ENCODE measurements at places on chromosomes 5 and 9. TPM values are rescaled to one million over a fixed set of nuclear protein-coding genes. Genes with fewer than 3 reads are reported as not detected.

The SLC45A2 gene
- total RNA-seq: not detected

- H3K4me1 ChIP-seq: no peaks in the 10 kb centered on the region
- H3K27ac ChIP-seq: no peak overlapping the region
- no peaks in the 10 kb centered on the region for H3K36me3 ChIP-seq
- H3K27me3 ChIP-seq: no peaks in the 10 kb centered on the region
Measured at GRCh38 chr5:146851133-146851532, 27.4 kb downstream of the PPP2R2B start.

DNA sequence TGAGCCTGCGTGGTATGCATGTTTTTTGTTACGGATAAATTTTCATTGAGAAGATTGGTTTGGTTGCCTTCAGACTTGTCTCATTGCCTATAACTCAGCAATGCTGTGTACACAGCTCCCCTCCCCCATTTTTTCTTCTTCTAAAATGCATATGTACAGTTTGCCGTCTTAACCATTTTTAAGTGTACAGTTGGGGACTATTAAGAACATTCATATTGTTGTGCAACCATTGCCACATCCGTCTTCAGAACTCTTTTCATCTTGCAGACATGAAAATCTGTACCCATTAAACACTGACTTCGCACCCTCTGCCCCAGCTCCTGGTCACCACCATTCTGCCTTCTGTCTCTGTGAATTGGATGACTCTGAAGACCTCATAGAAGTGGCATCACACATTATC, 6.2 kb downstream of the EXOC3 start:
- H3K4me3 ChIP-seq: no peak overlapping the region
- DNase-seq: no peak
- H3K27me3 ChIP-seq: no peaks in the 10 kb centered on the region
- no peak overlapping the region for H3K27ac ChIP-seq

DNA sequence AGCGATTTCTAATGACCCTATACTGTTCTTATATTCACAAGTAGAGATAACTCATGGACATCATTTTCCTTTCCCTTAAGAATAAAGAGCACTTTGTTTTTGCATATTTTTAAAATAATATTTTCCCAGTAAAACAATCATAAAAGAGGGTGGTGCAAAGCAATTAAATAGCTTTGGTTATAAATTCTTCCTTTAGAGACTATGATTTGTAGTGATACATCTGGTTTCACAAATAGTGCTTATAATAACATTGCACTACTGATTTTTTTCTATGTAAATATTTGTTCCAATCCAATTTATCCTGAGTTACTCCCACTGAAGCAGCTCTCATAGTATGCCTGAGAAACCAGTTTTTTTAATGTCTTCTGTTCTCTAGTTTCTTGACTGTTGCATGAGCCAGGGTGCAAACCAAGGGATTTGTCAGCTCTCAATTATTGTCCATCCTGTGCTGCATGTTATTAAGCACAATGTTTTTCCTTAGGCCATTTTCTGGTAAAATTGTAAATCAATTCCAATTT, 74.7 kb downstream of the LURAP1L start:
- H3K27me3 ChIP-seq: no peaks in the 10 kb centered on the region
- no peak overlapping the region for H3K4me3 ChIP-seq
- no peak for DNase-seq

- no peaks in the 10 kb centered on the region for H3K27me3 ChIP-seq
- H3K4me1 ChIP-seq: no peaks in the 10 kb centered on the region
- no peak for DNase-seq
- H3K4me3 ChIP-seq: no peak overlapping the region
- no peak overlapping the region for H3K27ac ChIP-seq
Measured at GRCh38 chr5:126265917-126266316, 157.3 kb upstream of the GRAMD2B start.

- H3K4me1 ChIP-seq: no peaks in the 10 kb centered on the region
- H3K4me3 ChIP-seq: no peak overlapping the region
- no peak for DNase-seq
- H3K36me3 ChIP-seq: no peaks in the 10 kb centered on the region
- H3K27ac ChIP-seq: no peak overlapping the region
- no peaks in the 10 kb centered on the region for H3K27me3 ChIP-seq
Measured at GRCh38 chr9:95229230-95229915, 88.1 kb downstream of the FANCC start.

DNA sequence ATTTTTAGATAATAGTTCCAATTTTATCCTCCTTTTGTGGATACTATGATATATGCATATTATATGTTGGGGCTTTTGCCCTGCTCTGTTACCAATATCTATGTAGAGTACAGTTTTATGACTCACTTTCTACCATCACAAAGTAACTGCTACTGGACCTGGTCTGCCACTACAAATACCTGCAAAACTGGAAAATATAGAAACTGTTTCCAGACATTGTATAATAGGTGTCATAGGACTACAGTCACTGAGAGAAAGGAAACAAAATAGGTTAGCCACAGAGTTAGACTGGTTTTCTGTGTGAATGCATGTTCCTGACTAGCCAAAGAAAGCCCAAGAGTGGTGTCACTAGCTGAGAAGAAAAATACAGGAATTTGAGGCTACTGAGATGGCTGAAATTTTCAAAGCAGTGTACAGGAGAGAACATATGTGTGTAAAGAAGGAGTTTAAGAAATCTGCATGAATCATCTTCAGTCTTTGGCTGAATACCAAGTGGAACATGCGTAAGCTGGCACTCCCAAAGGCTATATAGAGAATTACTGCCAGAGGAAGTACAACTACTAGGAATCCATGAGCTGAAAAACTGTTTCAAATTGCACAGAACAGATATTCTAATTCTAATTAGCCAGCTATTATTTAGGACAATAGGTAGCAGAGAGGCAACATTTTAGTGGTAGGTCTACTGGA, 29.0 kb upstream of the FAM174A start:
- no peak for DNase-seq
- no peaks in the 10 kb centered on the region for H3K4me1 ChIP-seq
- H3K27me3 ChIP-seq: no peaks in the 10 kb centered on the region
- no peak overlapping the region for H3K27ac ChIP-seq
- H3K36me3 ChIP-seq: no peaks in the 10 kb centered on the region
- no peak overlapping the region for H3K4me3 ChIP-seq

The PCDHA2 gene
- total RNA-seq: 0.57 TPM

The PDE6A gene
- total RNA-seq: 0.12 TPM

The FOXD4L5 gene
- total RNA-seq: not detected

- H3K27me3 ChIP-seq: no peaks in the 10 kb centered on the region
- no peak overlapping the region for H3K27ac ChIP-seq
Measured at GRCh38 chr5:19322716-19323485, 665.1 kb downstream of the CDH18 start.

The PHF24 gene
- total RNA-seq: 0.60 TPM

The ECSCR gene
- total RNA-seq: 6.6 TPM

- DNase-seq: no peak
- peaks cover 2% of the 10 kb centered on the region for H3K4me1 ChIP-seq
- no peaks in the 10 kb centered on the region for H3K27me3 ChIP-seq
- no peak overlapping the region for H3K4me3 ChIP-seq
- no peak overlapping the region for H3K27ac ChIP-seq
- H3K36me3 ChIP-seq: no peaks in the 10 kb centered on the region
Measured at GRCh38 chr5:81252904-81253303, 19.8 kb downstream of the CKMT2 start.

The HTR1A gene
- 2.7 TPM for total RNA-seq

The SPEF2 gene
- total RNA-seq: 9.0 TPM

The ISL1 gene
- not detected for total RNA-seq

- no peaks in the 10 kb centered on the region for H3K27me3 ChIP-seq
- no peak overlapping the region for H3K27ac ChIP-seq
- peak overlapping the region; percentile 65 for H3K4me3 ChIP-seq
- DNase-seq: peak; percentile 66
- no peaks in the 10 kb centered on the region for H3K36me3 ChIP-seq
Measured at GRCh38 chr9:137604345-137605086, 970 bp upstream of the ARRDC1 start.

GRCh38 chr9:128056086-128056485, 11.0 kb downstream of the NAIF1 start:
- H3K4me3 ChIP-seq: no peak overlapping the region
- no peaks in the 10 kb centered on the region for H3K27me3 ChIP-seq
- DNase-seq: peak; percentile 50
- peaks cover 21% of the 10 kb centered on the region for H3K4me1 ChIP-seq
- no peaks in the 10 kb centered on the region for H3K36me3 ChIP-seq

DNA sequence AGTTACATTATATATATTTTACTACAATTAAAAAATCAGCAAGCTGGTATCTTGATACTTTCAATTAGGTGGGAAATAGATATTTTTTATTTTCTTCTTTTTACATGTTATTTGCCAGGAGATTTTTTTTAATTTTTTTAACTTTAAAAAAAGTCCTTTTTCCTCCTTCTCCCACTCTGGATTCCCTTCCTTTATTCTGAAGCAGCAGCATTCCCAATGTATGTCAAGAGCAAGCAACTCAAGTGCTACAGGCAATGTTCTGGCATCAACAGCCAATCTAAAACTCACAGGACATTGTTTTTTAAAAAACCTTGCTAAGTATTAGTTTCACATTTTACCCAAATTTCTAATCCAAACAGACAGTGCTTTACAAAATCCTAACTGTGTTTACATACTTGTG, 41.4 kb downstream of the GOLPH3 start:
- DNase-seq: no peak
- H3K4me3 ChIP-seq: no peak overlapping the region
- no peaks in the 10 kb centered on the region for H3K36me3 ChIP-seq
- no peak overlapping the region for H3K27ac ChIP-seq

The CHMP5 gene
- 52.9 TPM for total RNA-seq

The BTNL9 gene
- 12.8 TPM for total RNA-seq

The DNM1 gene
- 4.6 TPM for total RNA-seq

The PCDHGA9 gene
- total RNA-seq: 8.2 TPM

- H3K4me3 ChIP-seq: no peak overlapping the region
- no peak for DNase-seq
- no peaks in the 10 kb centered on the region for H3K4me1 ChIP-seq
Measured at GRCh38 chr9:124747065-124747464, 24.0 kb downstream of the NR6A1 start.

The SPATA31E1 gene
- not detected for total RNA-seq

DNA sequence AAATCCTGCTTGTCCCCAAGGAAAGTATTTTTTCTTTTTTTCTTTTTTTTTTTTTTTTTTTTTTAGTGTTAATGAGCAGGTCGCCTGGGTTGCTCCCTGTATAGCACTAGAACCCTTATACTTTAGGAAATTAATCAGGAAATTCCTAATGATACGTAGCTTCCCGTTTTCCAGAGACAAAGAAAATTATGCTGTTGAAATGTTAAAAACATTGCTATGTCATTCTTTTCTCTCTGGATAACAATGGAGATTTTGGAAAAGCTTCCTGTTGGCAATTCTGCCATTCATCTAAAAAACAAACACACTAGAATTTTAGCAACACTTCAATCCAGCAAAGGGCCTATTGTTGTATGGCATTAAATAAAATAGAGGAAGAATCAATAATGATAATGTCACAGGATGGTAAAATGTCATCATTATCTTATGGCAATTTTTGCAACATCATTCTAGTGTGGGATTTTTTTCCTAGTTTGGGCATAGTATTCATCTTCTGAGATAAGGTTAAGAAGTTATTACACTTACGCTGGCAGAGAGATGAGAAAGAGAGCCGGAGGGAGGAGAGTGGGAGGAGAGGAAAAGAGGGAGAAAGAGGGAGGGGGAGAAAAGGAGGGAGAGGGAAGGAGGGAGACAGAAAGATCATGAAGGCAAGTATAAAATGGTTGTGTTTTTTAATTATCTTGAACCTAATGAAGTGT, 315.8 kb upstream of the PDE4D start:
- H3K36me3 ChIP-seq: no peaks in the 10 kb centered on the region
- no peak overlapping the region for H3K4me3 ChIP-seq
- H3K4me1 ChIP-seq: no peaks in the 10 kb centered on the region
- no peaks in the 10 kb centered on the region for H3K27me3 ChIP-seq
- H3K27ac ChIP-seq: no peak overlapping the region

The CD72 gene
- total RNA-seq: 1.1 TPM

DNA sequence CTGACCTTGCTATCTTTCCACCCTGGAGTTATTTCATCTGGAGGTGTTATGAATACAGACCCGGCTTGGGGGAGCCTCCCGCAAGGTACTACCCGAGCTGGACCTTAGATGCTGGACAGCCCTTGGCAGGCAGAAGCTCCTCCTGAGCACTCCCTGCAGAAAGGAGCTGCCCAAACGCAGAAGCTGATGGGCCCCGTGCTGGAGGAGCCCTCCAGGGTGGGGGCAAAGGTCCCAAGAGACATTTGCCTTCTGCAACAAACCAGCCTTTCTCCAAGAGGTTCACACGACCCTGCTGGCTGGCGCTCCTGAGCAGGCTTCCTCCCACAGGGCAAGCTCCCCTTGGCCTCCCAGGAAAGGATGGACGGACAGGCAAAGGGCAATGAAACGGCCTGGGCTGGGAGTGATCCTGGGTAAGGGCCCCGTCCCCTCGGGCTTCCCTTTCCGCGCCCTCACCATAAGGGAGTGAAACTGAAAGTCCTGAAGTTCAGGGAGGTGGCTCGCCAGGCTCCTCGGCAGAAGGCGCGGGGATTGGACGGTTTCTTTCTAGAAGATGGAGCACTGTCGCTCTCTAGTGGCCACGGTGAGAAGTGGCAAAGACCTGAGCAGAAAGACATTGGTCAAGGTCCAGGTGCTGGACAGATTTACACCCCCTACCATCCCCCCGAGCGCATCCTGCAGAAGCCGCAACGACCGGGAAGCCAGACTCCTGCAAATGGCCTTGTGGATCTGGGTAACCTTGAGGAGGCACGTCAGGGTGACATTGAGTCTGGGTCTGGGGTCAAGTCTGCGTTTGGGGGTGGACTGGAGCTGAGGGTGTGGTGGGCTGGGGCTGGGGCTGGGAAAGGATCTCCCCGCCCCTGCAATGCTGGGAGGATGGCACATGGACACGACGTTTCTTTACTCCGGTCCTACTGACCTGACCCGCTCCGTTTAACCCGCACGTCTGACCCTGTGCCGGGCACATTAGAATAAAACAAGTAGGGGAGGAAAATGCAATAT, 56.4 kb downstream of the NEURL1B start:
- H3K36me3 ChIP-seq: no peaks in the 10 kb centered on the region
- peaks cover 28% of the 10 kb centered on the region for H3K4me1 ChIP-seq
- H3K27ac ChIP-seq: peak overlapping the region; percentile 61
- H3K27me3 ChIP-seq: no peaks in the 10 kb centered on the region

The ARL14EPL gene
- total RNA-seq: not detected

DNA sequence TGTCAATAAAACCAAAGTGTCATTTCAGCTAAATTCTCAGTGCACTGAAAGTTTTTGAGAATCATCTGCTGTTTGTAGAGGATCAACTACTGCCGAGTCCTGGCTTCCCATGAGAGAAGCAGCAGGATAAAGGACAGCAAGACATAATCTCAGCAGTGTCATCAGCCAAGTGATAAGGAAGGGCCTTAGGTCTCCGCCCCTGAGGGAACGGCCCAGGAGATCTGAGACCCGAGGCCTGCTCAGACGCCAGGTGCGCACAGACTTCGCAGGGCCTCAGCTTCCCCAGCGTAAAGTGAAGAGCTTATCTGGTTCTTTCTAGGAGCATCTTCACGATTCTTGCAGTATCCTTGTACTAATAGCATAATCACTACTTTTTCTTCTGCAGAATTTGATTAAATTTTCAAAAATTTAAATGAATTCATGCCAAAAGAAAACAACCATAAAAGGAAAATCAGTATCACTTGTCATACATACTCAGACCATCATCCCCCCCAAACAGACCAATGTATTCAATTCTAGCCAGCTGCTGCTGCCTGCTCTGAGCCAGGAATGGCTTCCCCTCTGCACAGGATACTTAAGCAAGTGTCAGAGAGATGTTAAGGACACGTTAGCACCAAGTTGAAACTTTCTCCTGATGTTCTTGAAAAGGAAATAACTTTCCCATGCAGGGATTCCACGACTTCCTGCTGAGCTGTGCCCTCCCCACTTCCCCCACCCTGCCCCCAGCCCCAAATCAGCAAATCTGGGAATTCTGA, 2.2 kb downstream of the GFPT2 start:
- peaks cover 2% of the 10 kb centered on the region for H3K4me1 ChIP-seq
- no peaks in the 10 kb centered on the region for H3K36me3 ChIP-seq
- H3K4me3 ChIP-seq: no peak overlapping the region
- DNase-seq: no peak

The NLN gene
- 8.2 TPM for total RNA-seq

The MUSK gene
- total RNA-seq: 0.12 TPM
